ENCODE measurements at places on chromosomes 4 and X.

DNA sequence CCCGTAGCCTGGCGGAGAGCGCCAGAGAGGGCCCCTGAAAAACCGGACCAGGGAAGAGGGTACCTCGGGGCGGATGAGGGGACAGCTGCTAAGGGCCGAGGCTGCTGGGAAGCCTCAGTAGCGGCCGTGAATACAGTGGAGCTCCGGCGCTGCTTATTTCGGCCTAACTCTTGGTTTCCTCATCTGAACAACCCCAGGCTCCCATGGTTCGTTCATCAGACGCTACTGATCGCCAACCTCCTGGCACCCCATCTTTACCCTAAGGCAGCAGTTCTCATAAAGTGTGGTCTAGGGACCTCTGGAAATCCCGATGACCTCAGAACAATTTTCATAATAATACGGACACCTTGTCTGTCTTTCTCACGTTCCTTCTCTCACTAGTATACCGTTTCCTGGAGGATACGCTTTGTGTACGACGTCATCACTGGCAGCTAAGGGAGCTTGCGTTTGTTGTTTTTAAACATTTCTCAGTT, 645 bp upstream of the RAB28 start:
- DNase-seq = no peak

GRCh38 chr4:19214591-19215186, 1037.0 kb upstream of the SLIT2 start:
- no peak for DNase-seq

DNA sequence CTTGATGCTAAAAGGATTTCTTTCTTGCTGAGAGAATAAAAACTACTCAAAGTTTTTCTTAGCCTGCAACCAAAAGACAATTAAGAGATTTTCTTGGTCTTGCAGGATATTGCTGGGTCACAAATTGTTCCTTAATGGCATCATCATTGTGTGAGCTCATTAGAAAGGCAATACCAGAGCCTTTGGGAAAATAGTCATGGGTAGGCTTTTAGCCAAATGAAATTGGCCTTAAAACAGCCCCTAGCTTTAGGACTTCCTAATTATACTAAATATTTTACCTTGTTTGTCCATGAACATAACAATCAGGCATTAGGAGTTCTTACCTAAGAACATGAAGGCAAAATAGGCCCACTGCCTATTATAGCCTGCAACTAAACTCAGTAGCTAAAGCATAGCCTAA, 10.4 kb upstream of the FAM13A start:
- DNase-seq = no peak

GRCh38 chrX:118884552-118885138, 61.0 kb downstream of the ZCCHC12 start:
- no peak for DNase-seq

- DNase-seq = no peak
Measured at GRCh38 chr4:128955751-128956150, 137.6 kb downstream of the SCLT1 start.

- DNase-seq = no peak
Measured at GRCh38 chr4:119477412-119478053, 151.1 kb downstream of the PDE5A start.

All from NCI-H187 (cell line).